ENCODE measurements at places on chromosomes 2 and 18.

DNA sequence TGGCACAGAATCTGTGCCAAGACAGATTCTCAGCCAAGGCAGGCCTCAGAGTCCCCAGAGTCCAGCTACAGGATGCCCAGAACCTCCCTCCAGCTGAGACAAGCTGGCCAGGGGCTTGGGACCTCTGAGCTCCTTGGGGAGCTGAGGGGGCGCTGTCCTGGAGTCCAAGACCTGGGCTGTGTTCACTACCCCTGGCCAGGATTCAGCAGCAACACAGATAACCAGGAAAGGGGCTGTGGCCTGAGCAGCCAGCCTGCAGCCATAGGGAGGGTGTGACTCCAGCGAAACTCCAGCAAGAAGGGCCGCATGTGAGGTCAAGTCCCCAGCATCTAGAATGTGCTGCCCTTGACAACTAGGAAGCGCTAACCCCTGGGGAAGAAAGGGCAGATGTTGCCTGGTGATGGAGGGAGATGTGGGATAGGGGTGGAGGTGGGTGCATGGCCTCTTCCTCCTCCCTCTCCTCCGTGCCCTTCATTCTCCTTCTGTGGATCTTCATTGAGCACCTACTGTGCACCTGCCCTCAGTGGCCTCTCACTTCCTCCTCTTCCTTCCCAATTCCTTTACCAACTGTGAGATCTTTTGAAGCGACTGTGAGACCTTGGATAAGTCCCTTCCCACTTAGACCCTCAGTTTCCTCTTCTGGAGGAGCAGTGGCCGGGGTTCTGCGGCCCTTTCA, 7.7 kb upstream of the ARID5A start:
- no peak for DNase-seq

DNA sequence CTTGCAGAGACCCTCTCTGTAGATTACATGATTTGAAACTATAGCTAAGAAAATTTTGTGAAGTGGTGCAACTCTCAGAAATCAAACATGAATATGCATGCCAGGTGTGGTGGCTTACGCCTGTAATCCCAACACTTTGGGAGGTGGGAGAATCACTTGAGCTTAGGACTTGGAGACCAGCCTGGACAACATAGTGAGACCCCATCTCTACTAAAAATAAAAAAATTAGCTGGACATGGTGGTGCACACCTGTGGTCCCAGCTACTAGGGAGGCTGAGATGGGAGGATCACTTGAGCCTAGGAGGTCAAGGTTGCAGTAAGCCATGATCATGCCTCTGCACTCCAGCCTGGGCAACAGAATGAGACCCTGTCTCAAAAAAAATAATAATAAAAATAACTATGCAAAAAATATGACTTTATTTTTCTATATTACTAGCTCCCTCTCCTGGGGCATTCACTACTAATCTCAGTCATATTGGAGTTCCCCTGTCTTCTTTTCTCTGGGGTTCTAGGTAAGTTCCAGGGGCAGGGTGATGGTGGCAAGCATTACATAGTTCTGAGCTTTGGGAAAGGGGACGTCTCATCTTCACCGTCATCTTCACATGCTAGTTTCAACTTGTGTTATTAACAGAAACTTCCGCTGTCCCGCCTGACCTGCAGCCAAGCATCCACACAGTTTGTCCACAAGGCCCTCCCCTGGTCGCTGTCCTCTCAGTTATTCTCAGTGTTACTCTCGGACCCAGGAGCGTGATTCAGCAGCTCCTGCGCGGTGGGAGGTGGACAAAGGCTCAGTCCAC, 96.8 kb upstream of the MBOAT2 start:
- DNase-seq = no peak

DNA sequence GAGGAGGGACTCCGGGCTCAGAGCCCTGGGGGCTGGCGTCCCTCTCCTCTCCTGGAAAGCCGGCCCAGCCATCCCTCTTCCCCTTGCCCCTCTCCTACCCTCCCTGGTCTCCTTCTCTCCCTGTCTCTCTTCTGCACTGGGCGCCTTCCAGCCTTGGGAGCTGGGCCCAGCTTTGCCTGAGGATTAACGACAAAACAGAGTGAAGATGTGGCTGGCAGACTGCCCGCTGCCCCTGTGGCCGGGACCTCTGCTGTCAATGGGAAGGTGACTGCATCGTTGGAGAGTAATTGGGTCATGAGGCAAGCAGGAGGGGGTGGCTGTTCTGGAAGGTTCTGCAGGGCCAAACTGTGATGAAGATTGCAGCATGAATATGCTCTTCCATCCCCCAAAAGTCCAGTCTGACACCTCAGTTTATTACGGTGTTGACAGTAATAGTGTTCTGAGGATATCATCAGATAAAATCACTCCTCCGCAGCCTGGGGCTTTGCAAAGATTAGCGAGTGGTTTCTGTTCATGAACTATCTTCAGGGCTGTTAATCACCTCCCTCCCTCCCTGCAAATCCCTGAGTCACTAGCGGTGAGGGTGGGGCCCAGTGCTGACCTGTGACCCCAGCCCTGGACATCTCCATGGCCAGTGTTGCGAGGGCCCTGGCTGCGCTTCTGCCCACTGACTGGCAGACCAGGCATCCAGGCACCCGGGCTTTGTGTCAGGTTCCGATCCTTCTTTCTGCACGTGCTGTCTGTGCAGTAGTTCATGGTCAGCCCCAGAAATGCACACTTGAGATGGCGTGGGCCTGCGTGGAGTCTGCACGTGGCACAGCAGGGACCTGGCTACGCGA, 23.0 kb downstream of the RTP5 start:
- no peak for DNase-seq

- no peak for DNase-seq
Observed at GRCh38 chr18:49051311-49051967, 100.7 kb upstream of the SMAD7 start.

DNA sequence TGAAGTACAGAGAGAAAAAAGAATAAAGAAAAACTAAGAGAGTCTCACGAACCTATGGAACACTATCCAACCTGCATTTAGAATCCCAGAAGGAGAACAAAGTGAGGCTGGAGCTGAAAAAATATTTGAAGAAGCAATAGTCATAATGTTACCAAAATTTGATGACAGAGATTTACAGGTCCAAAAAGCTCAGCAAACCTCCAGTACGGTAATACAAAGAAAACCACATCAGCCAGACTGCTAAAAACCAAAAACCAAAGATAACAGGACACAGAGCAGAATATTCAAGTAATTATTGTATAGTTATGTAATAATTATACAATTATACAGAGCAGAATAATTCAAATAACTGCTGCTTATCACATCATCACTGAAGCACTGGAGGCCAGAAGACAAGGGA, 23.7 kb downstream of the ATL2 start:
- no peak for DNase-seq

GRCh38 chr2:236616031-236616430, 46.4 kb downstream of the ACKR3 start:
- DNase-seq = no peak

GRCh38 chr18:32048507-32049091, 30.0 kb downstream of the RNF125 start:
- DNase-seq = no peak

DNA sequence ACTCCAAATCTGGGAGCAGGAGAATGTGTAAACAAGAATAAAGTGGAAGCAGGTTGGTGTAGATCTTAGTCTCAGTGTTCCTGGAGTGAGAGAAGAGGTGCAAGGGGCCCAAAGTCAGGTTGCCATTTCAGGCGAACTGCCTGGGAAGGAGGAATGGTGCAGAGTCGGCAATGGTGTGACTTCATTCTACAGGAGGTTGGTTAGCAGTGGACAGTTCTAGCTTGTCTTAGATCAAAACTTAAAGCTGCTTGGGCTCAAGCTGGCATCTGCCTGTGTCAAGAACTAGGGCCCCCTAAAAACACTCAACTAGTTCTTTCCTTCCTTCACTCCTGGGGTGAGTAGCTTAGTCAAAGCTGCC, 3.5 kb downstream of the STK16 start:
- no peak for DNase-seq

DNA sequence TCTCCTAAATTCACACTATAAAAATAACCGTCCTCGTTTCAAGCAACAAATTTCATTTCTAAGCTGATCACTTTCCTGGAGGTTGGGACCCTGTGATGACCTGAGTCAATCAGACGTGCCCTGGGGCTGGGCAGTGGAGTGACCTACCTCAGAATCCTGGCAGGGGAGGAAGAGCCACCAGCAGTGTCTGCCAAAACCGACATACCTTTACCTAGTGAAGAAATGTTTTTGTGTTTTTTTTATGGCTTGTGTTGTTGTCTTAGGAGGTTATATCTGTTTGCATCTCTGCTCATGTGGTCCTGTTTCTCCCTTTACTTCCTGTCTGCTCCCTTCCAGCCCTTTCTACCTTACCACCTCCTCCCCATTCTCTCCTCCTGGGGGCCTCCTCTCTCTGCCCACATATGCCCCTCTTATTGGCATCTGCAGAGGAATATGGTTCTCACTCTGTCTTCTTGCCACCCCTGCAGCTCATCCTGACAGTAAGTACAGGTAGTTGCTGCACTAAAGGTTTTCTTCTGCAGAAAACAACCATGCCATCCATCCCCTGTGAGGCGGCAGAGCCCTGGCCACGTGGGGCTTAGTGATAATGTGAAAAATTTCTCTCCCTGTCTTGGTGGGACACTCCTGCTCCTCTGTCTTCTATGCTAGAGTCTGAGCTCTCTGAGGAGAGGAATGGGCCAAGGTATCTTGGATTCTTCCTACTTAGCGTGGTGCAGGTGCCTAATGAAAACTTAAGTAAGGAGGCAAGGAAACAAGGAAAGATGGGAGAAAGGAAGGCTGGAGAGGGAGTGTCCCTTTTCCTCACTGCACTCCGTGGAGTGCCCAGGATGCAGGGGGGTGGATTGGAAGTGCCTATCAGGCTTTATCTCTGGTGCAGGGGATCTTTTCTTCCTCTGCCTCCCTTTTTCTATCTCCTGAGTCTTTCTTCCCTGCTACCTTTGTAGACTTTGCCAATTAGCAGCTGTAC, 15.4 kb downstream of the ACOXL start:
- no peak for DNase-seq

- no peak for DNase-seq
Observed at GRCh38 chr2:28321426-28321825, 71.2 kb upstream of the FOSL2 start.

- DNase-seq = no peak
Observed at GRCh38 chr2:212908682-212909435, 242.6 kb downstream of the IKZF2 start.

DNA sequence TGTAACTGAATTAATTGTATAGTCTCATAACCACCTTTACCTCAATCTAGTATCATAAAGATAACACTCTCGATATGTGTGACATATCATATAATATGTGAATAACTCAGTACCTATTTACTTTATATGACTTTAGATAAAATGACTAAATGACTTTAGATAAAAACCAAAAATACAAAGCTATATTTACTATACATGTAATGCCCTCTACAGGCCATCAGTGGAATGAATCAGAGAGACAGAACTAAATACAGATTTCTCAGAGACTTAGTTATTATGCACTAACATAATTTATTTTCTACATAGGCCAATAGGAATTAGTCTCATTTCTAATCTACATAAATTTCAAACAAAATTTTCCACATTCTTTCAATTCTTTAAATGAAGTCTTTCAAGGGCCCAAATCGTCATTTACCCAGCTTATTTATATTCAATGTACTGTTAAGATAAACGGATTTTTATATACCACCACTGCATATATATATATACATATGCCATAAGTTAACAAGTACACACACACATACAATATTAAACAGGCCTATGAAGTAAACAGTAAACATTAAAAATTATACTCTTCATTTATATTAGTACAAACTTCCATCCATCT, 219.9 kb downstream of the EXOC6B start:
- DNase-seq = no peak
